ENCODE measurements at places on chromosomes 2 and 18. TPM values are rescaled to one million over a fixed set of nuclear protein-coding genes. Genes with fewer than 3 reads are reported as not detected.

DNA sequence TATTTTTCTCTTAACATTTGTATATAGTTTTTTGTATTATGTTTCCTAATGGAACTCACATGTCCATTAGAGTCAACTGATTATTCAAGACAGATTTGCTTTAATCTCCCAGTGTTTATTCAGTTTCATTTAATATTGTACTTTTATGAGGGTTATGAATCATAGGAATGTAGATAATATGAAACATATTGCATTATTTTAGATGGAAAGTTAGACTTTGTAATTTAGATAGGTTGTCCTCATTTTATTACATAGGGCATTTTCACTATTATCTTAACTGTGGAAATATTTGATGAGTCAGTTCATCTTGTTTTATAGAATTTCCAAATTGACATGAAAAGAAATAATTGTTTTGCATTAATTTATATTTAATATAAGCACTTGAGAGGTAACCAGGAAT is 240.8 kb downstream of the PLCL1 start:
- no peak for DNase-seq

The CFAP65 gene
- total RNA-seq, result not detected

DNA sequence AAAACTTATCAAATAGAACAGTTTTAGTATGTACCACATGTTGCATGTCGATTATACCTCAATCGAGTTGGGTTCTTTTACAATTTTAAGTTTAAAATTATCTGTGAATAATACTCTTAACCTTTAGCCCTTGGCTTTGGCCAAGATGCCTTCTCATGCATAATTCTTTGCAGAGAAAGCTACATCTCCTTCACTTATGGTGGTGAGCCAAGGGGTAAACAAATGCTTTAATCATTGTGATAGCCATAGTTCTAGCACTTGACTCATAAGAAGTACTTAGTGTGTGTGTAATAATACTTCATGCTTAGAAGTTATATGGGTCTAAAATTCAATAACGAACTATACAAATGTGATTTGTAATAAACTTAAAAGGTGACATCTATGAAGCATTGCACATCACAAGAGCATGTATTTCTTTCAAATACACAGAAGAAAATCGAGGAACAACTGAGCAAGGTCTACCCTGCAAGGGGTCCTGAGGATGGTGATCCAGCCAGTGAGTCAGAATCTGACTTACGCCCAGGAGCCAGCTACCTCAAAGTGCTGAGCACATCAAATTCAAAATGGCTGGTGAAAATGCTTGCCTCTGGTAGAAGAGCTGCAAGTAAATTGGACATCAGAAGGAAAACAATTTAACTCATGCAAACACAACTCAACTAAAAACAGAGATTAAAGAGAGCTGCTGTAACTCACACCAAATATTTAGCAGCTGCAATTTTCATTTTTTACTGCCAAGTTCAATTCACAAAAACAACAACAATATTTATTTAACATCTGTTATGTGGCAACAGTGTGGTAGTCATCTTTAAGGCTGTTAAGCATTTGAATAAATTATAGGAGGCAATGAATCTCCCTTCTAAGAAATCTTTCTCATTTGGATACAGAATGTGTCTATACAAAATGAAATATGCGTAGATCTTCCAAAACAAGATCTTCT is 23.8 kb upstream of the TTC39C start:
- no peak for DNase-seq

- no peak for DNase-seq
Observed at GRCh38 chr18:48622911-48623431, 84.1 kb downstream of the CTIF start.

The DLGAP1 gene
- not detected for total RNA-seq

DNA sequence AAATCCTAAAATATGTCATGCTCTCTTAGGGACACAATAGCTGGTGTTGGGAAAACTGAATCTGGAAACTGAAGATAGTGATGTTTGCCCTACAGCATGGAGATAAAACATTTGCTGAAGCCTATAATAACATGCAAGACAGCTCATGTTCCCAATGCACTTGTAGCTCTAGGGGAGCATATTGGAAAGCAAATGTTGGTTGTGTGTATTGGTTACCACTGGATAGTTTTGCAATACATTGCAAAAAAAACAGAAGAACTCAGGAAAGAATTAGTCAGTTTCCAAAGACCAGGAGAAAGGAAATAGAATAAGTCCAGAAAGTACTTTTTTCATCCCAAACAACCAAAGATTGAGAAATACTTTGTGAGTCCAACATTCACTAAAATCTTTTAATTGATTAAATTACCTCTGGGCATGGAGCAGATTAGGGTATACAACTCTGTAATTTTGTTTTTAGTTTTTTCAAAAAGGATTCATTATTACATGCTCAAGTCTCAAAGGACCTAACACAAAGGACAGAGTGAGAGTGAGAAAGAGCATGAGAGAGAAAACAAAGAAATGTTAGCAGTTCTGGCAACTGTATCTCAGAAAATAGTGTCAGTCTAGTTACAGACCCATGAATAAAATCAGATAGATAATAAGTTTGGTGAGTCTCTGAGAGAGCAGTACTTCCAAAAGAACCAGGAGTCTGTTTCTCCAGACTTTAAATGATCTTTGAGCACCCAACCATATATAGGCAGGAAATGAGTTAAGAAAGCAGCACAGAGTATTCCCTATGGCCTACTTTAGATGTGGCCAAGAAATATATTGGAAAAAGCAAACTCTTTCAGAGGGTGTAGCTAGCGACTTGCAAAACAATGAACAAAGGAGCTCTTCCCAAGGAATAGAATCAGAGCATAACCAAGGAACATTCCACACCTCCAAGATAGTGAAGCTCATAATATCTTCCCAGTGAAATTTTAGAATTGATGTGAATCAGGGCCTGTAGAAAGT is 36.6 kb upstream of the COL3A1 start:
- DNase-seq, result no peak

- no peak for DNase-seq
Observed at GRCh38 chr2:157684940-157685466, 56.3 kb upstream of the ACVR1C start.

GRCh38 chr2:66696374-66696773 is 261.4 kb downstream of the MEIS1 start:
- DNase-seq, result no peak

DNA sequence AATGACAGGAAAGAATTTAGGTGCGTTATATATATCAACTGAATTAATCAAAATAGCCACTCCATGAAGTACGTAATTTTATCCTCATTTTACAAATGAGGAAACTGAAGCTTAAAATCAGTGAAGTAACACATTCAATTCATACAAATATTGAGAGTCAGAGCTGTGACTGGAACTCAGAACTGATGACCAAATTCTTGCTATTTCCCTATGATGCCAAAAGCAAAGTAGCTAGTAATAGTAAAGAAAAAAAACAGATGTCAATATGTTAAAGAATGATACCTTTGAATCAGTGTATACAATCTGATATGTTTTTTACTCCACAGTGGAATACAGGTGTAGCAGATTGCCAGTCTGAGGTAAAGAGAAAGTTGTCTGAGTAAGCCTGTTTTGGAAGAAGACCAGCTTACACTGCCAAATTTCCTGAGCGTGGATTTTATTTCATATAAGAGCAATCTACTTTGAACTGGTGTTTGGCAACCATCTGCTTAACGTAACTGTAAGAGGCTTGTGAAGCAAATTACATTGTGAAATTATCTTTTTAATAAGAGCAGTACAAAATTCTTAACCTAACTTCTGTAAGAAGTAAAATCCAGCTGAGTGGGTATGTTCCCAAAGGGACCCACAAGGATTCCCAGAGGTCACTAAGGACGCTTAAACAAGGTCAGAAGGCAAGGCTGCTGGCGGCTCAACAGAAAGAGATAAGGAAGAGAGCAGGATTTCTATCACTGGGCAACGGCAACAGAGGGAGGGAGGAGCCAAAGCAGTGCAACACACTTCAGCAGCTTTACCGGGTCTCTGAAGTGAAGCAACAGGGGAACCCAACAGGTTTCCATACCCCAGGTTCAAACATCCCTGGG is 85.6 kb downstream of the IKZF2 start:
- no peak for DNase-seq

The COLEC11 gene
- total RNA-seq, result not detected

DNA sequence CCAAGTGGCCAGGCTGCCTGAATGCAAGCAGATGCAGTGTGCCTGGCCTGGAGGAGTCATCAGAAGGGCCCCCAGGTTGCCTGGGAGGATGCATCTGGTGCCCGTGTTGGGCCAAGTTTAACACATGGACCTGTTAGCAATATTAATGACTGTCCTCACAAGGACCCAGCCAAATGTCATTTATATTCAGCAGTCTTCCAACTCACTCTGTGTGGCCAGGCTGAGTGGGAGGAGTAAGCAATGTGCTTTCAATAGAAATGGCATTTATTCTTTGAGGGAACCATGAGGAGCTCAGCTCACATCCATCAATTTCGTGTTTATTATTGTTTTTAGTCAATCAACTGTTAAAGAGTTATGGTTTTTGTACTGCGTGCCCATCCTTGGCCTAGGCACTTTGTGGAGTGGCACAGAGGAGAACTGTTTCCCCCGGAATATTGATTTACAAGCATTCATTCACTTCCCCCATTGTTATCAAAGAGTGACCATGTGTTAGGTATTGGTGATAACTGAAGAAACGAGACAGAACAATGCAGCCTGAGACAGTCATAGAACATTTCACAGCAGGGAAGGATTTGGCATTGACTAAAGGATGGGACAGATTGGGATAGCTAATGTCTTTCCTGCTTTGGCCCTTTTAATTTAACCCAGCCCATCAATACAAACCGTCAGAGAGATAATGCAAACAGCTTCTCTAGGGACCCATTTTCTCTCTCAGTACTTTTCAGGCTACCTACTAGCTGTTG is 725.2 kb downstream of the TSN start:
- DNase-seq, result no peak

The RTP5 gene
- total RNA-seq, result not detected

The ALLC gene
- total RNA-seq, result not detected

The PLGLB2 gene
- total RNA-seq, result 1.5 TPM

- no peak for DNase-seq
Observed at GRCh38 chr2:62992561-62992960, 58.1 kb upstream of the OTX1 start.

DNA sequence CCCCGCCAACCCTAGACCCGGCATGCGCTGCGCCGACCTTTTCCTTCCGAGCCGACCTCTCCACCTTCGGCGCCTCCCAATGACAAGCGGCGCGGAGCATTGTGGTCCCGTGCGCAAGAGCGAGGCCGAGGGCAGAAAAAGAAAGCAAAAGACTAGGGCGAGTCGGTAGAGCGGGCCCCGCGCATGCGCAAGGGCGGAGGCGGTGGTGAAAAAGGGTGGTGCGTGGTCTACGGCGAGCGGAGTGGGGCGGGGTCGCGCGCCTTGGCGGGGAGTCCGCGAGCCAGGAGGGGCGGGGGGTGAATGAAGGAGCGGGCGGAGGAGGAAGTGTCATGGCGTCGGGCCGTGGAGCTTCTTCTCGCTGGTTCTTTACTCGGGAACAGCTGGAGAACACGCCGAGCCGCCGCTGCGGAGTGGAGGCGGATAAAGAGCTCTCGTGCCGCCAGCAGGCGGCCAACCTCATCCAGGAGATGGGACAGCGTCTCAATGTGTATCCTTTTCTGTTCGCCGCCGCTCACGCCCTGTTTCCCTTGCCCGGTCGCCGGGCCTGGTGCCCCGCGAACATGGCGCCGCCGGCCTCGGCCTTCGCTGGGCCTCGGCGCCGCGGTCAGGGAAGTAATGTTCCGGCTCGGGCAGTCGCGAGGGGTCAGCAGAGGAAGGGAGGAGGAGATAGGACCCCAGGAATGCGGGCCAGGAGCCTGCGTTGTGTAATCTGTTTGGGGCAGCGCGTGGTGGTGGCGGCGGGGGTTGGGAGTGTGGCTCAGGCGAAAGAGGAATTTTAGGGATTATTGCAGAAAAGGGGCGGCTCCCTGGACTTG is at the start of gene CCNT2:
CCNT2 (plus strand) TSS at position 297 of the 815 bp plus-strand sequence; CDS start at position 330, 33 bp downstream.
- DNase-seq, result peak; percentile 99

- DNase-seq, result no peak
Observed at GRCh38 chr2:230106771-230107170, 38.0 kb upstream of the SLC16A14 start.

DNA sequence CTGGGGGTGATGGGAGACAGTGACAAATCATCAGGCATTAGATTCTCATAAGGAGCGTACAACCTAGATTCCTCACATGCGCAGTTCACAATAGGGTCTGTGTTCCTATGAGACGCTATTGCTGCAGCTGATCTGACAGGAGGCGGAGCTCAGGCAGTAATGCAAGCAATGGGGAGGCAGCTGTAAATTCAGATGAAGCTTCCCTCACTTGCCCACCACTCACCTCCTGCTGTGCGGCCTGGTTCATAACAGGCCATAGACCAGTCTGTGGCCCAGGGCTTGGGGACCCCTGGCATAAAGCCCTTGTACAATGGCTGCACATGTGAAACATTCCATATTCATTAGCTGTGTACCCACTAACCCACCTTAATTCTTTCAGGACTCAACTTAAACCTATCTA is 18.0 kb downstream of the NMUR1 start:
- no peak for DNase-seq

The EPAS1 gene
- 31.6 TPM for total RNA-seq

The FEV gene
- total RNA-seq, result not detected

DNA sequence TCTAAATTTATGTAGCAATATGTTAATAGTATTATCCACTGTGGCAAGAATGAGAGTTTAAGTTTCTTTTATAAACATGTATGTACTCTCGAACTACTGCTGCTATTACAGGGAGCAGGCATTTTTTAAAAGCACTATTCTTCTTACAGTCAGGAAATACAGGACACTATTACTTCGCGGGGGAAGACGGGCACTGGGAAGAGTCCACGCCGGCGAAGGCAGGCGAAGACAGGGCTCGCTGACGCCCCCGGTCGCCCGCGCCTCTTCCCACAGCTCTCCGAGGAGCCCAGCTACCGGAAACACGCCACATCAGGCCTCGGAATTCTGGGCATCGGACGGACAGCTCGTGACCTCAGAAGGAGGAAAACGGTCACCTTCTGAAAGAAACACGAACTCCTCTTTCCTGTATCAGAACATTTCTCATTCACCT is 90.2 kb downstream of the FAM161A start:
- DNase-seq, result peak; percentile 80

The SCN7A gene
- not detected for total RNA-seq

The ARHGAP25 gene
- total RNA-seq, result 0.56 TPM

The MC2R gene
- total RNA-seq, result not detected

The LOXHD1 gene
- not detected for total RNA-seq

- peak; percentile 29 for DNase-seq
Observed at GRCh38 chr2:199922856-199923255, 11.8 kb downstream of the C2orf69 start.

The PAIP2B gene
- total RNA-seq, result 1.7 TPM

GRCh38 chr2:75587954-75588587 is 27.3 kb upstream of the EVA1A start:
- no peak for DNase-seq

GRCh38 chr2:196331143-196331542 is 159.8 kb upstream of the STK17B start:
- DNase-seq, result peak; percentile 77

DNA sequence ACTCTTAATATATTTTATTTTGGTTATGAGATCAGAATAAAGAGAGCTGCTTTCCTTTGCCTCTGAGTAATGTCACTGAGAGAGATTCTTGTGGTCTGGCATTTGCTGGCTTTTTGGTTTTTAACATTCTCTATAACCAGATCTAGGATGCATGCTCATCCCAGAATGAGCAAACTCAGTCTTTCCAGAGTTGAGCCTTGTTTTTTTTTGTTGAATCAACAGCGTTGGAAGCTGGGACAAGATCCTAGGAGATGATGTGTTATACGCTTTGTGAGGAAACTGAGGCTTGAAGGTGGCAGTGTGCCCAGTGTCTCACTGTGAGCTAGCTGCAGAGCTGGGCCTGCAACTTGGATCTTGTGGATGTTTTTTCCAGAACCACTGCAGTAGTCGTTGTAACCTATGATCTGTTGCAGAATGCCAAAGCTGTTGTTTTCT is 19.5 kb downstream of the MYO1B start:
- DNase-seq, result peak; percentile 48

The GPAT2 gene
- not detected for total RNA-seq

All from H4 (cell line).